DMS 273 treated with DMSO at 0.1 percent for 48 hours (cell line): ENCODE measurements at places on chromosomes 6 and 20.

DNA sequence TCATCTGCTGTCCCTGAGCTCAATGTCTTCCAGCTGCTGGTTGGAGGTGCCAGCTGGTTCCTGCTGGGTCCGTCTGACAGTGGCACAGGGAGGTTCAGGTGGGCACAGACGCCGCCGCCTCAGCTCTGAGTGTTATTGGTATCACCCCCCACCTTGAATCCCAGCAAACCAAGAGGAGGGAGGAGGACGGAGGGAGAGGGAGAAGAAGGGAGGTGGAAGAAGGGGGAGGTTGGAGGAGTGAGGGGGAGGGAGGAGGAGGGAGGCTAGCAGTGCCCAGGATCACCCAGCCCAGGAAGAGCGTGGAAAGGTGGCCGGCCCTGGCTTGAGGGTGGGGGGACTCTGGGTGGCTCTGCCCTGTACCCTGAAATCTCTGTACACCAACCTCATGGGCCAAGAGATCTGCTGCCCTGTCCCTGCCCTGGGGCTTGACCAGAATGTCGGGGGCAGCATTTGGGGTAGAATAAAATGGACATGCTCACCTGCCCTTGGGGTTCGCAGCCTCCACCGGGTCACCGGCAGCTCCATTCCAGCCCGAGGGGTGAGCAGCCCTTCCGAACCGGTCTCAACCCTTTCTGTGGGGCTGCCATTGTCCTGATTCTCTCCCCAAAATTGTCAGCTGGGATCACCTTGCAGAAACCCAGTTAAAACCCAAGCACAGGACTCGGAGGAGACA lies 17.1 kb downstream of the NTSR1 start:
- no peak for DNase-seq

DNA sequence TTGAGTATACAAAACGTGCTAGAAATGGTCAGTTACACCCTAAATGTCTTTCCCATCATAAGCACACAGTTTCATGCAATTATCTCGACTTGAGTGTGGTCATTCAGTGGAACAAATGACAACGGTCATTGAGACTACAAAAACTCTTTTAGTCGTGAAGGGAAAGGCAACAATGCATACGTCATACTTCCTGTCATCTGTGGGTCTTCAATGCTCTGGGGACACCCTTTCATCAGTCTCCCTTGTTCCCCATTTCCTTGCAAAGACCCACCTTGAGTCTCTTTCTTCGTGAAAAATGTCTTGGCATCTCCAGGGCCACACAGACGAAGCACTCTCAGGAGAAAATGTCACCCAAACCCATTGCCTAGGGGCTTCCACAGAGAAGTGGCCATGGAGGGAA lies 238.5 kb downstream of the GMPR start:
- DNase-seq = no peak

DNA sequence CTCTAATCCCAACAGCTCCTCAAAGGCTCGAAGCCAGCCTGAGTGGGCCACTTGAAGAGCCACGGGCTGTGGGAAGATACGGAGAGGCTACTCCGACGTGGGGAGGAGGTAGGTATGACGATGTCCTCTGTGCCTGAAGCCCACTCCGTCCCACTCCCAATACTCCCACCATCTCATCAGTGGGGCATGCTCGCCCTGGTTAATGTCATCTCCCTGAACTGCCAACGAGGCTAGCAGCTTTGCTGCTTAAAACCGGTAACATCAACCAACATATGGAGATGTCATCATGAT lies 11.1 kb downstream of the NRN1 start:
- no peak for DNase-seq

GRCh38 chr6:71404145-71404966 lies 115.7 kb downstream of the OGFRL1 start:
- no peak for DNase-seq

GRCh38 chr6:128739112-128739511 lies 143.8 kb upstream of the LAMA2 start:
- no peak for DNase-seq

GRCh38 chr6:75830959-75831885 lies 82.2 kb downstream of the MYO6 start:
- peak; percentile 51 for DNase-seq

DNA sequence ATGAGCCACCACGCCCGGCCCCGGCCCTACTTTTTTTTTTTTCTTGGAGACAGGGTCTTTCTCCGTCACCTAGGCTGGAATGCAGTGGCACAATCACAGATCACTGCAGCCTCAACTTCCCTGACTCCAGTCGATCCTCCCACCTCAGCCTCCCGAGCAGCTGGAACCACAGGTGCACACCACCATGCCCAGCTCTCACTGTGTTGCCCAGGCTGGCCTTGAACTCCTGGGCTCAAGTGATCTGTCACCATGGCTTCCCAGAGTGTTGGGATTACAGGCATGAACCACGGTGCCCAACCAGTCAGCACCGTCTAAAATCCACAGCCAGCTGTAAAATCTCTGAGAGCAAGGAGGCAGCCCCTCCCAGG lies 17.4 kb downstream of the SLC17A9 start:
- DNase-seq = no peak

GRCh38 chr6:14660806-14661579 lies 543.4 kb downstream of the CD83 start:
- DNase-seq = no peak

GRCh38 chr6:92989656-92990055 lies 429.7 kb downstream of the EPHA7 start:
- no peak for DNase-seq

- DNase-seq = no peak
Measured at GRCh38 chr6:163698086-163698485, 283.6 kb downstream of the QKI start.

DNA sequence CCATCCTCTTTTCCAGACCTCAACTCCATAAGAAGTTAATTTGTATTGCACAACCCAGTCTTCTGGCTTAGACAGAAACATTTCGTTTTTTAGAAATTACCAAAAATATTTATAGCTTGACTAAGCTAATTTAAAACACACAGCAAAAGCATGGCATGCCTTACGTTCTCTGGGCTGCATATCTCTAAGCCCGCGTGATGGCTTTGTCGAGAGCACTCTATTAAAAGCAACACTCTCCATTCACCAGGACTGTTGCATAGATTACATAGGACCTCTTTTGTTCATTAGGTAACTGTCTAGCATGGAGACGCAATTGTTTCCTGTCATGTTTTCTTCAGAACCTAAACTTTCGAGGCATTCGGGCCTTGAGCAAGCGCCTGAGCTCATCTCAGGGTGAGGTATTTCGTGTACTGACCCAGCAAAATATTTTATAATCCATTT lies 104.5 kb downstream of the IBTK start:
- DNase-seq = no peak

DNA sequence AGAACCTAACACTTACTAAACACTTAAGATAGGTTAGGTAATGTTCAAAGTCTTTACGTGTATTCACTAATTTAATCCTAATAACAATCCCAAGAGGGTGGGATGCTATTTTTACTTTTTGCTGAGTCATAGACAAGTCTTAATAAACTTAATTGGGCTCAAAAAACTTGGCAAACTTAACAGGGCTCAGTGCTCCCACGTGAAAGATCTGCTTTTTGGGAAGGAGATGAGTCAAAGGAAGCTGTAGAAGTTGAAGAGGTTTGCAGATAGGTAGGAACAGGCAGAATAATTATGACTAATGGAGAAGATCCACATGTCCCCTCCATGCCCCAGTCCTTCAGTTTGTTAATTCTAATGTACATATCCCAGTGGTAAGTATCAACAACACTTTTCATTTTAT lies 44.5 kb upstream of the STMND1 start:
- no peak for DNase-seq

- DNase-seq = no peak
Measured at GRCh38 chr6:43718387-43719105, 31.0 kb upstream of the MRPS18A start.

GRCh38 chr6:156953127-156953478 lies 175.9 kb downstream of the ARID1B start:
- DNase-seq = no peak

DNA sequence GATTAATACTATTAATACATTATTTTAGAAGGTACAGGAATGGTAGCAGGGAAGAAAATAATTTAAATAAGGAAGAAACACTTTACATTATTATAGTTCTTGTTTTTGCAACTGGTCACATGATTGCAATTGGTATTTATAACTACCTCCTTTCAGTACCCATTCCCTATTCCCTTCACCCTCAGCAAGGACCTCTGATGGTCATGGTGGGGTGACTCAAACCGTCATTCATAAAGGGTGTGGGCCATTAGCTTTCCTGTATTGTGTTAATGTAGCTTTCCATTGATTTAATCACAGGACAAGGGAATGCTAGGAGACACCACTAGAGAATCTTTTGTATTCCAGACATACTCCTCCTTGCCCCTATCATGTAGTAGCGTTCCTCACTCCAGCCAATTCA lies 47.2 kb upstream of the TMEM244 start:
- no peak for DNase-seq

GRCh38 chr6:63805808-63806572 lies 170.4 kb downstream of the PHF3 start:
- no peak for DNase-seq

DNA sequence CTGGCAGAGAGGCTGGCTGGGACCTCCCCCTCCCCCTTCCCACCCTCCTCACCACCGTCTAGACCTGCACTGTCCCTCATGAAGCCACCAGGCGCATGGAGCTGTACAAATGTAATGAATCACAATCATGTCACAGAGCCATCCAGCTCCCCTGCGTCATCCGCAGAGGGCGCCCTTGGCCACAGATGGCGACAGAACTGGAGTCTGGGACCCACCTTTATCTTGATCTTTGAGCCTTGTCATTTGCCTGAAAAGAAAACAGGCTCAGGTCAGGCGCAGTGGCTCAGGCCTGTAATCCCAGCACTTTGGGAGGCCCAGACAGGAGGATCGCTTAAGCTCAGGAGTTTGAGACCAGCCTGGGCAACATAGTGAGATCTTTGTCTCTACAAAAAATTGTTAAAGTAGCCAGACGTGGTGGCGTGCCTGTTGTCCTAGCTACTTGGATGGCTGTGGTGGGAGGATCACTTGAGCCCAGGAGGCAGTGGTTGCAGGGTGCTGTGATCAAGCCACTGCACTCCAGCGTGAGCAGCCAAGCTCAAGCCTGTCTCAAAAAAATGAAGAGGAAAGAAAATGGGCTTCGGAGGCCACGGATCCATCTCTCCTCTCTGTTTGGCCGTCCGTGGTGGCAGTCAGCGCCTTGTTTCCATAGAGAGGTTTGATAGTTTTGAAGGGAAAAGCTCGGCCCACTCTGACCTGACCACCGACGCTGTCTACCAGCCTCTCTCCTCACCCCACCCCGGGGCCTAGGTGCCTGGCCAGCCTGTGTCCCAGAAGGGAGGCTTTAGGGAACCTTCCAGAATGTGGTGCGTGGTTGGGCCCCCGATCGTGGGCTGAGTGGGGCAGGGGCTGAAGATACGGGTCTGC lies 6.2 kb downstream of the COL9A3 start:
- DNase-seq = peak; percentile 39

GRCh38 chr20:32079655-32080109 lies 27.6 kb downstream of the HCK start:
- no peak for DNase-seq

DNA sequence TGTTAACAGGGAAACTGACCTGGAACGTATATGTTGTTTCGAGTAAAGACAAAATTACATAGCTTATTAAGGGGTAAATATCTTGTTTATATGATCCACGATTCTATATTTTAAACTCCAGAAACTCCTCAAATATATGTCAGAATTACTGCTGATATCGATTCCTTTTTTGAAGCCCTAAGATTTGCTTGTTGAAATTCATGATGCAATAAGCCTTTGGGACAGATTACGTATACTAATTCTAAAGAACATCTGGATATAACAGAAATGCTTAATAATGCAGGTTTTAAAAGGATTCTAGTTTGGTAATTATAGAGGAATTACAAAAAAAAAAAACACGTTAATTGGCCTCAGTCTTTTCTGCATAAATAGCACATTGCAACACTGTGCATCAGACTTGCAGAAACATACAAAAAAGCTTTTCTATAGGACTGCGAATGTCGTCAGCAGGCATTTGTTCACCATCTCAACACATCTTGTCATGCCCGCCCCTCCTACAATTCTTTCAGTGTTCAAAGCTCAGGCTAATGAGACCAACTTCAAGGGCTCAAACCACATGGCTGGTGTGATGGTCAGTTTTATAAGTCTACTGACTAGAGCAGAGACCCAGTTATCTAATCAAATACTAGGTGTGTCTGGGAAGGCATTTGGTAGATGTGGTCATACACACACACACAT lies 74.9 kb downstream of the AGPAT4 start:
- no peak for DNase-seq

DNA sequence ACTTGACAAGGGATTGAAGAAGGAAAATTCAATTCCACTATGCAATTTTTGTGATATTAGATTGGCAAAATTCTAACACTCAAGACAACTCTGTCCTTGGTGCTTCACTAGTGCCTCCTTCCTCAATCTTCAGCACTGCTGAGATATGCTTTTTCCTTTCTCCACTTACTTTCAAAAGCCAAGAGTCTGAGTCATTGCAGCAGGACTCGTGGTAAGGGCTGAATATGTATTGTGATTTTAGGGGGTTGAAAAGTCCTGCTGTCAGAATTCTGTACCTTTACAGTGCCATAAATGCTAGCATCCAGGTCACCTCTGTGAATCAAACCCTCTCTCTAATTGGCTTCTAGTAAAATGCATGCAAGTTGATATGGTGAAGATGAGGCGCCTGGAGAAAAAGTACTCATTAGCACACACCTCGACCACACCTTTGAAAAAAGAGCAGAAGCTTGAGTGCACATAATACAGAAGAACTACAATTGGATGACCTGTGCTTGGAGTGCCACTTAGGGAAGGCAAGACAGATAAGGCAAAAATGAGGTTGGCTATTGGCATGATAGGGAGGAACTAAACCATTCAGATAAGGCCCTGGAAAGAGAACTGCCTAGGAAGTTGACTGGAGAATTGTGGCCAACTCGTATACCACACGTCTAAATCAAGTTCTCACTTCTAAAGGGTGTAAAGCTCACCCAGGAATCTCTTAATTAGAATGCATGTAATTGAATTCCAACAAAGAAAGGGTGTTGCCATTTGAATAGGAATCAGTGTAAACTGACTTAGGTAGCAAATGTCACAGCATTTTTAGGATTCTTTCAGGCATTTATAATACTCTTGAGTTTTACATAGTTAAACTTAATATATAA lies 43.6 kb upstream of the FAM83B start:
- no peak for DNase-seq

DNA sequence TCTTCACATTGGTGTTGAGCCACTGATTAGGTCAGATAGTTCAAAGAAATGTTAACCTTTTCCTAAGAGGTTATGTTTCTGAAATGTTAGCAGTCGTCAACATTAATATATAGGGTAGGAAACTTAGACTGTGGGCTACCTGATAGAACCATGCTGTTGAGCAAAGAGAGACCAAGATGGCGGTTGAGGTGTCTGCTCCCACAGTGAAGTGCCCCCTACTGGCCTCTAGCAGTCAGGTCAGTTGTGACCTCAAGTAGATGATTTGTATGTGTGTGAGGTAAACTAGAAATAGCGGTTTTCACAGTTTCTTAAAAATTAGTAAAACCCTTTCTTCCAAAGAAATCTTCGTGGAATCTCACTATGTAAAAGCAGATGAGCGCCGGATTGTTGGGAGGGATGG lies 40.3 kb downstream of the MTHFD1L start:
- no peak for DNase-seq
